ENCODE measurements at places on chromosomes 16 and 17.
A peak's percentile ranks its signal among the peaks of the same experiment; 100 is the strongest.

DNA sequence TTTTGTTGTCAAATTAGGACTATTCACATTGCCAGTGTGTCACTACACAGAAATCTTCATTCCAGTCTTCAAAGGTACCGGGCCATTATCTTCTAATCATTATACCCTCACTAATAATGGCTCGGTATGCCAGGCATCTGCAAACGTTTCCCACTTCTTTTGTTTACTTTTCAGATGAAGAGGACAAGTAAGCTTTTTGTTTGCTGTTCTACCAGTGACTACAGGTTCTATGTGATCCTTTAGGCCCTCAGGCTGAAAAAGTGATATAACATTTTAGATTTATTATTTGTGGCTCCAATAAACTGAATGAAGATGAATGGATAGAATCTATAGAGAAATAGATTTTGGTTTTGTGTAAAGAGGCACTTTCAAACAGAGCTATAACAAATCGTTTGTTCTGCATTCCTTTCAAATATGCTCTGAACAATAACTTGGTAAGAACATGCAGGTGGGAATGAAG lies 403 bp upstream of the KRTAP3-1 start:
- H3K4me1 ChIP-seq = no peaks in the 10 kb centered on the region
- no peak for DNase-seq
- H3K27ac ChIP-seq = no peak overlapping the region
- H3K4me3 ChIP-seq = no peak overlapping the region
- no peaks in the 10 kb centered on the region for H3K27me3 ChIP-seq
- H3K36me3 ChIP-seq = no peaks in the 10 kb centered on the region

DNA sequence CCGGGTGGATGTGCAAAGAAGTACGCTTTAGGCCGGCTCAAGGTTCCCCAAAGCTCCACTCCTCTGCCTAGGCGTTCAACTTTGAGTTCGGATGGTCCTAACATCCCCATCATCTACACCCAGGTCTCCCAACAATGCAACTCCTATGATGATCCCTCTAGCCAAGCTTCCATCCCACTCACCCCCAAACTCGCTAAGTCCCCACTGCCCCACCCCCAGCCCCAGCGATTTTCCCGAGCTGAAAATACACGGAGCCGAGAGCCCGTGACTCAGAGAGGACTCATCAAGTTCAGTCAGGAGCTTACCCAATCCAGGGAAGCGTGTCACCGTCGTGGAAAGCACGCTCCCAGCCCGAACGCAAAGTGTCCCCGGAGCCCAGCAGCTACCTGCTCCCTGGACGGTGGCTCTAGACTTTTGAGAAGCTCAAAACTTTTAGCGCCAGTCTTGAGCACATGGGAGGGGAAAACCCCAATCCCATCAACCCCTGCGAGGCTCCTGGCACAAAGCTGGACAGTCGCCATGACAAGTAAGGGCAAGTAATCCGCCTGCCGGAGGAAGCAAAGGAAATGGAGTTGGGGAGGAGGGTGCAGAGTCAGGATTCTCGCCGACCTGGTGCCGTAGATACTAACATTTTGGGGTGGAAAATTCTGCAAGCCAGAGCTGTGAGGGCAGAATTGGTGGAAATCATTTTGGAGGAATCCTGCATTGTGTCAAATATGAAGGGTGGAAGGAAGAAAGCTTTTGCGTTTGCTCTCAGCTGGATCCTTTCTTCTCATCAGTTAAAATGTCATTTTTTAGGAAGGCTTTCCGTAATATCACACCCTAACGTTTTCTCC lies at the start of gene TP53:
Gene TP53 (minus strand): TSS at position 419 of the 836 bp plus-strand sequence. CDS start 10,896 bp downstream, outside the sequence.
- H3K27me3 ChIP-seq = no peaks in the 10 kb centered on the region
- peak; percentile 86 for DNase-seq
- H3K36me3 ChIP-seq = peaks cover 39% of the 10 kb centered on the region
- H3K4me3 ChIP-seq = peak within 1 kb of the TSS; percentile 92
- H3K27ac ChIP-seq = peak within 1 kb of the TSS; percentile 96

DNA sequence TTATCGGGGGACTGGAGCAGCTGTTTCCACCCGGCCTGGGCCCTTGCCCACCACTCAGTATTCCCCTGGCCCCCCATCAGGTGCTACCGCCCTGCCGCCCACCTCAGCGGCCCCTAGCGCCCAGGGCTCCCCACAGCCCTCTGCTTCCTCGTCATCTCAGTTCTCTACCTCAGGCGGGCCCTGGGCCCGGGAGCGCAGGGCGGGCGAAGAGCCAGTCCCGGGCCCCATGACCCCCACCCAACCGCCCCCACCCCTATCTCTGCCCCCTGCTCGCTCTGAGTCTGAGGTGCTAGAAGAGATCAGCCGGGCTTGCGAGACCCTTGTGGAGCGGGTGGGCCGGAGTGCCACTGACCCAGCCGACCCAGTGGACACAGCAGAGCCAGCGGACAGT lies 6.1 kb upstream of the TMEM88 start:
- H3K27ac ChIP-seq = no peak overlapping the region
- H3K4me3 ChIP-seq = no peak overlapping the region
- peaks cover 53% of the 10 kb centered on the region for H3K4me1 ChIP-seq
- H3K36me3 ChIP-seq = peaks cover 46% of the 10 kb centered on the region

DNA sequence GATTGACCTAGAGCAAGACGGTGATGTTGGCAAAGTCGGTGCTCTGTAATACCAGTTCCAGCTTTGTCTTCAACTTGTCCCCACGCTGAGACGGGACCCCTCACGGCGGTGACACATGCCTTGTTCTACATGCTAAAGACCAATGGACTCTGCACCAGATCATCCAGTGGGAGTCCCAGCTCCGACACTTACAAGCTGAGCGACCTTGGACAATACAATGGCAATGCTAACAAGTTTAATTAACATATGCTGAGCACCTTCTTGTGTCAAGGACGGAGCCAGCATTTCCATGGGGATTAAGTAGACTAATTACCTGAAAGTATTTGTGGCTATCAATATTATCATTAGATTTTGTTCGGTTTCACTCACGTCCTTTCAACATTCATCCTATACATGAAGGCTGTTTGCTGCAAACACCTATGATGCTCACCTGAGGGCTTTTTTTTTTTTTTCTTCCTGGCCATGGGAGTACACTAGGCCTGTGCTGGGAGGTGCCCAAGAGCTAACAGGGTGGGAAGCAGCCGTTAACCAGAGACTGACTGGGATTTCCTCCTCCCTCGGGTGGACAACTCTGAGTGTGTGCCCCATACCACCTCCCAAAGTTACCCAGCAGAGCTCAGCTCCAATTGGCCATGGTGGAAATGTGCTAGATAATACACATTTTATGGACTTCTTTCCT lies 308.6 kb upstream of the ZFHX3 start:
- H3K36me3 ChIP-seq = no peaks in the 10 kb centered on the region
- no peaks in the 10 kb centered on the region for H3K4me1 ChIP-seq
- no peak overlapping the region for H3K27ac ChIP-seq
- no peak overlapping the region for H3K4me3 ChIP-seq
- no peak for DNase-seq

- H3K27me3 ChIP-seq = peaks cover 2% of the 10 kb centered on the region
- DNase-seq = no peak
- H3K36me3 ChIP-seq = no peaks in the 10 kb centered on the region
- peaks cover 2% of the 10 kb centered on the region for H3K4me1 ChIP-seq
- no peak overlapping the region for H3K4me3 ChIP-seq
Measured at GRCh38 chr16:27107185-27107592, 40.5 kb downstream of the C16orf82 start.

GRCh38 chr16:66274335-66275110 lies 92.0 kb upstream of the CDH5 start:
- H3K36me3 ChIP-seq = no peaks in the 10 kb centered on the region
- peaks cover 21% of the 10 kb centered on the region for H3K27me3 ChIP-seq
- no peak overlapping the region for H3K27ac ChIP-seq
- H3K4me1 ChIP-seq = peaks cover 4% of the 10 kb centered on the region
- no peak overlapping the region for H3K4me3 ChIP-seq
- DNase-seq = no peak

DNA sequence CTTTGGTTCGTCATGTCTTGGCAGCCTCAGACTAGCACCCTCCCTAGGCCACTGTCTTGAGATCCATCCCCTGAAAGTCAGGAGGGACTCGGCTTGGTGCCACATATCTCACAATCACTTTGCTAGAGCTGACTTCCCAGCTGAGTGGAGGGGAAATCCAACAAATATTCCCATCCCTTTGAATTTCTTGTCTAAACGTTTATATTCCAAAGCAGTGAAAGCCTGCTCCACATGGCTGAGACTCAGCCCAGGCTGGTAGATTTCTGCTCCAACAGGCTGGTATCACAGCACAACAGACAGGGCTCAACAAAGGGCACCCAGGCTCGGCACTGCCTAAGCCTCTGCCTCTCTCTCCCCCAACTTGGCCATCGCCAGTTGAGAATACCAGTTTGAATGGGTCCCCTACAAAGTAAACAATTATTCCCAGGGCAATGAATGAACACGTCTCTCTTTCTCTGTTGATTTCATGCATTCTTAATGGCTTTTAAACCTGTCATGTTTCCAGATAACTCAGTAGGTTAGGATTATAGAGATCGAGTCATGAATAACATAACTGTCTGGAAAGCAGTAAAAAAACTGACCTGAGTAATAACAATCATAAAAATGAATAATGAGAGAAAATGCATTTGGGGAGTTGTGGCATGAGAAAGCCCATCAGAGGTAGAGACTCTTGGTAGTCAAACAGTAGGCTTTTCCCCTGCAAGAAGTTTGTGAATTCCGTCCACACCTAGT lies 1.0 kb downstream of the KRT13 start:
- peaks cover 1% of the 10 kb centered on the region for H3K27me3 ChIP-seq
- no peaks in the 10 kb centered on the region for H3K36me3 ChIP-seq
- no peak overlapping the region for H3K27ac ChIP-seq
- DNase-seq = no peak
- H3K4me3 ChIP-seq = no peak overlapping the region

GRCh38 chr17:10127819-10128425 lies 70.5 kb downstream of the GAS7 start:
- H3K36me3 ChIP-seq = no peaks in the 10 kb centered on the region
- H3K4me1 ChIP-seq = peaks cover 40% of the 10 kb centered on the region
- peaks cover 4% of the 10 kb centered on the region for H3K27me3 ChIP-seq
- no peak for DNase-seq
- H3K4me3 ChIP-seq = no peak overlapping the region

- DNase-seq = no peak
- H3K4me1 ChIP-seq = peaks cover 29% of the 10 kb centered on the region
- peaks cover 10% of the 10 kb centered on the region for H3K36me3 ChIP-seq
- peaks cover 34% of the 10 kb centered on the region for H3K27me3 ChIP-seq
- H3K27ac ChIP-seq = no peak overlapping the region
- H3K4me3 ChIP-seq = no peak overlapping the region
Measured at GRCh38 chr16:86019446-86020047, 120.6 kb downstream of the IRF8 start.

- peak; percentile 46 for DNase-seq
- peak overlapping the region; percentile 77 for H3K4me3 ChIP-seq
- H3K27ac ChIP-seq = peak overlapping the region; percentile 100
Measured at GRCh38 chr17:40325156-40326013, 16.4 kb downstream of the RARA start.

DNA sequence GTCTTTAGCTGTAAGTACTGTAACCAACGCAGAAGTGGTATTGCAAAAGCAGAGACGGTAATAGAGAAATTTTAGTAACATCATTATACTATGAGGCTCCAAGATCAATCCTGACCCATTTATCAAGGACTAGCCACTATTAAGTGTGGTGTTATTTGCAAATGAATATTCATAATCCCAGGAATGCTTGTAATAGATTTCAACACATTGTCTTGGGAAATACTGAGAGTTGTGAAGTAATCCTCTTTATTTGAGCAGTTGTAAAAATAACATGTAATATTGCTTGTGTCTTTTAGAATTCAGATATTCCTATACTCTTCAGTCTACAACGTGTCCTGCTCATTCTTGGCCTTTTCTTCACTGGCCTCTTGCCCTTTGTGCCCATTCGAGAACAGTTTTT lies 46.4 kb downstream of the GDPD1 start:
- no peak overlapping the region for H3K27ac ChIP-seq
- no peaks in the 10 kb centered on the region for H3K36me3 ChIP-seq
- H3K27me3 ChIP-seq = no peaks in the 10 kb centered on the region

- H3K36me3 ChIP-seq = no peaks in the 10 kb centered on the region
- H3K4me3 ChIP-seq = no peak overlapping the region
- H3K27ac ChIP-seq = no peak overlapping the region
Measured at GRCh38 chr16:21704266-21704665, 40.5 kb downstream of the OTOA start.

DNA sequence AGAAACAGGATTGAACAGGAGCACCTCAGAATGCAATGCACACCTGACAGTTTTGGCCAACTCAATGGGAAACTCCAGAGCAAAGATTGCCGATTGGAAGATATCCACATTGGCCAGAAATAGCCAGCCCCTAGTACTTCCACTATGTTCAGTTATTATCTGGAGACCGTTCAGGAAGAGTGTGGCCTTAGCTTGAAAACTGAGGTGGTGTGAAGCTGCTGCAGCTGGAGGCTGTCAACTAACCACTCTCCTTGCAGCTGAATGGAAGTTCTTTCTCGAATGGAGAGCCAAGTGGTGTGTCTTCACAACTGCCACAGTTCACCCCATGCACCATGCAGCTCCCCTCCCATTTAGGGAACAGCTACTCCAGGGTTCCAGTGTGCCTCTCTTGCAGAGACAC lies 61.9 kb upstream of the DHX40 start:
- no peak overlapping the region for H3K27ac ChIP-seq
- no peaks in the 10 kb centered on the region for H3K4me1 ChIP-seq
- DNase-seq = no peak
- no peak overlapping the region for H3K4me3 ChIP-seq

- DNase-seq = no peak
- no peaks in the 10 kb centered on the region for H3K4me1 ChIP-seq
- no peak overlapping the region for H3K4me3 ChIP-seq
- no peaks in the 10 kb centered on the region for H3K27me3 ChIP-seq
- peaks cover 9% of the 10 kb centered on the region for H3K36me3 ChIP-seq
Measured at GRCh38 chr16:71645450-71645849, 19.5 kb downstream of the MARVELD3 start.

DNA sequence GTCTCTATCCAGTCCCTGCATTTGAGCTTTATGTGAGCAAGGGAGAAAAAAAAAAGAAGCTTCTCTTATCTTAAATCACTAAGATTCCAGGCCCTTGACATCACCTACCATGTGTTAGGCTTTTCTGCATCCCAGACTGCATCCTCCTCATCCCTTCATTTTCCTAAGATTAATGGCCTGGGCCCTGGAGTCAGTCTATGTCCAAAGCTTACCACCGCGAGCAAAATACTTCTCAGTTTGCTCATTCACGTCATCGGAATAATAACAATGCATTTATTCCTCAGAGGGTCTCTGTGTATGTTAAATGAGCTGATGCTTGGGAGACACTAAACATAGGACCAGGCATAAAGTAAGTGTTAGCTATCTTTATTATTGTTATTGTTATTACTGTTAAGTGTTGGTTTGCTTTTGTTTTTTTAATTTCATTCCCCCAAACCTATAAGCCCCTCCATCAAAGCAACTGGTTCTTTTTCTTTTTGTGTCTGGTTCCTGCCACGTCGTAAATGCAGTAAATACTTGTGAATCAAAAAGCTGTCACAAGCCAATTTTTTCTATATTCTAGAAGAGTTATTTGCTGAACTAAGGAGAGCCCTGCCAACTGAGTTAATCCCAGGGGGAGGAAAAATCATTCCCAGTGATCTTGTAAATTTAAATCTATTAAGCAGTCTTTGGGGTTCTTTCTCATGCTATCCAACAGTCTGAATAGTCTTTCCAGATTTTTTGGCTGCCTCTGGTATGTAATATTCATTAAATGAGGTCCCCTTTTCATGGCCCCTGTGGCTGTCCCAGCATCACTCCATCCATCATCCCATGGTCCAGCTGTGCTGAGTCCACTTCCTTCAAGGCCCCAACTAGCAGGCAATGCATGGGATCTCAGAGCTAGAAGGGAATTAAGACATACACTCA lies 46.5 kb downstream of the VAT1L start:
- peaks cover 4% of the 10 kb centered on the region for H3K27me3 ChIP-seq
- H3K27ac ChIP-seq = no peak overlapping the region
- H3K36me3 ChIP-seq = no peaks in the 10 kb centered on the region
- no peak overlapping the region for H3K4me3 ChIP-seq
- H3K4me1 ChIP-seq = no peaks in the 10 kb centered on the region
- no peak for DNase-seq
